IMR-90 (cell line): ENCODE measurements at places on chromosomes 3 and 15.

GRCh38 chr3:126569390-126569975, 10.8 kb upstream of the C3orf22 start:
- DNase-seq: no peak

- no peak for DNase-seq
These were observed 43.9 kb downstream of the RPL22L1 start for GRCh38 chr3:170826047-170826446.

DNA sequence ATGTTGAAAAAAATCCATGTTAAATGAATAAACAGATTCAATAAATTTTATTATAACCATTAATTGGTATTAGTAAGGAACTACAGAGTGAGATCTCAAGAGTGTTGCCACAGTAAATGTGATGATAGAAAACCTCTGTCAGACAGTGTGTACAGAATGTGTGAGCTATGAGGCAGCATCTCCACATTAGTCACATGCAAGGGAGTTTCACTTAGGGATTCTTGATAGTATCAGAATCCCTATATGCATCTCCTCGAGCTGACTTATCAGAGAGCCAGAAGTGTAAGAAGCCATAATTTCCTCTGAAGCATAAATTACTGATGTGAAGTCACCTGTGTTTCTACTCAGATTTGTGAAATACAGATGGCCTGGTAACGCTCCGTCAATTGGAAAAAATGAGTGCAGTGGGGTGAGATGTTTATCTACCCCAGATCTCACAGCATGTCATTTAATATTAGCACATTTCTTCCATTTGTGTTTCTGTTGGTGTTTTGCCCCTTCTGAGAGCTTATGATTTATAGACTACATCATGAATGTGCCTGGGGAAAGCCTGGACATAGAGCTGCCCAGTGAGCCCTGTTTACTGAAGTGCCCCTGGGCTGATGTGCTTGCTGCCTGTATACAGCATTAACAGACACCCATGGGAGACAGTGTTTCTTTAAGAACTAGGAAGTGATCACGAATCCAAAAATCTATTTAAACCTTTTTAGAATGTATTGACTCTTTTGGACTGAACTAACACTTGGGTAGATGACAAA, 262.4 kb downstream of the CPNE4 start:
- DNase-seq: no peak

DNA sequence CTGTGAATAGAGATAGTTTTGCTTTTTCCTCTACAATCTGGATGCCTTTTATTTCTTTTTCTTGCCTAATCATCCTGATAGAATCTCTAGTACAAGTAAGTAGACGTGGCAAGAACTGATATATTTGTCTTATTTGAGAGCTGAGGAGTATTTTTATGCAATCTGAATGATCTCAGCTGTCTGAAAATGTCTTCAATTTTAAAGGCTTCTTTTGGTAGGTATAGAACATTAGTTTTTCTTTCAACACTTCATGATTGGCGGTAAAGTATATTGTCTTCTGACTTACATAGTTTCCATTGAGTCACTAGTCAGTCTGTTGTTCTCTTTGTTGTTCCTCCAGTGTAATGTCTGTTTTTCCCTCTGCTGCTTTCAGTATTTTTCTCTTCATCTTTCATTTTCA, 31.3 kb downstream of the MGA start:
- no peak for DNase-seq
